ENCODE measurements at places on chromosomes 3 and 15. TPM values are rescaled to one million over a fixed set of nuclear protein-coding genes. Genes with fewer than 3 reads are reported as not detected.

The TM6SF1 gene
- total RNA-seq = 1.6 TPM

The ECE2 gene
- total RNA-seq = not detected

GRCh38 chr3:39651993-39652739, 157.2 kb upstream of the MYRIP start:
- no peak for DNase-seq

DNA sequence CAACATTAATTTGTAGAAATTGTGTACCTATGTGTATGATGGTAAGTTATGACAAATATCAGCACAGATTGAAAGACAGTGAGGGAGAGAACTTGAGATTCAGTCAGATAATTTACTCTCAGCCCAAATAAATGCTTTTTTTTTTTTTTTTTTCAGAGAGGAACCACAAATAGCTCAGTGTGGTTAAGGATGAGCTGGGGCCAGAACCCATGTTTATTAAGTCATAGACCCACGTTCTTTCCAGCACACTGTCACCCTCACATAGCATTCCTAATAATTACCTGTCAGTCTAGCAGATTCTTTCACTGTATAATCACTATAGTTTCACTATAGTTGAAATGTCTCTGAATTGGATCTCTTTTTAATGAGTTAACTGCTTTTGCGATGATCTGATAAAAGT, 246.1 kb downstream of the ZIC1 start:
- no peak for DNase-seq

The SLC15A2 gene
- 0.18 TPM for total RNA-seq

The HDAC11 gene
- 6.1 TPM for total RNA-seq

DNA sequence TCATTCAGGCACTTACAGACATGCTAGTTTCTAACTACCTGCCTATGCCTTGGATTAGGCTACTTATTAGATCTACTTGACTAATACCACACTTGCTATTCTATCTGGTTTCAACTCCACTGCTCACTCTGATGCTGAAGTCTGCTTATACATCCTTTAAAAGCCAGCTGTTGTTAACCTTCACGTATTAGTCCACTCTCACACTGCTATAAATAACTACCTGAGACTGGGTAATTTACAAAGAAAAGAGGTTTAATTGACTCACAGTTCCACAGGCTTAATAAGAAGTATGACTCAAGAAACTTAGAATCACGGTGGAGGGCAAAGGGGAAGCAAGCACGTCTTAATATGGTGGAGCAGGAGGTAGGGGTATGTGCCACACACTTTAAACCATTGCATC, 47.7 kb upstream of the ANKRD28 start:
- no peak for DNase-seq

The SLC28A2 gene
- total RNA-seq = not detected

The LRRC31 gene
- not detected for total RNA-seq

- peak; percentile 99 for DNase-seq
Observed at GRCh38 chr3:138078901-138079344, 36.5 kb downstream of the DZIP1L start.

The CISH gene
- total RNA-seq = 0.90 TPM

The TLR9 gene
- total RNA-seq = not detected

The CPLX3 gene
- total RNA-seq = not detected

DNA sequence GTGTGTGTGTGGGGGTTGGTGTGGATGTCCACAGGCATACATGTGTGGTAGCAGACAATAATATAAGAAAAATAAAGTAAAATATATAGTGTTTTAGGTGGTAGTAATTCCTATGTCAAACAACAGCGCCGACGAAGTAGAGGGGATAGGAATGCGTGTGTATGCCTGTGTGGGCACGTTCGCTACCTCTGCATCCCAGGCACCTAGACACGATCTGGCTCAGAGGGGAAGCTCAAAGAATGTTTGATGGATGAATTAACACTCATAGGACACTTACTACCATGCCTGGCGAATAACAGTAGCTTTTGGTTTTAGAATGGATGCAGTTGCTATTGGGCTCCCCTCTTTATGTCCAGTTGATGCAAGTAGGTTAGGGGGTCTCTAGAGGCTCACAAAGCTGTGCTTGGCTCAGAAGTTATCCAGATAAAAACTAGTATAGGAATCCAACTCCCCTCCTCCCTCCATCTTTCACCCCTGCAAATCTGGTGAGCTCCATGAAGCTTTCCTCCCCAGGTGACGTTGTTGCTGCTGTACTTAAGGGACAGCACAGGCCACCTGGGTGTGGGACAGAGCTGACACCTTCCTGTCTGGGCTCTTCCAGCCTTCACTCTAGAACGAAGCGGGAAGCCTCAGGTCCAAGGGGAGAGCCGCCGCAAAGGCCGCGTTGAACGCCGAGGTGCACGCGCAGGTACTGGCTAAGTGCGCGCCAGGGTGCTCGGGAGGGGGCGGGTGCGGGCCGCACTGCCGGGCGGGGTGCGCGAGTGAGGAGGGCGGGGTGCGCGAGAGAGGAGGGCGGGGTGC, 192.6 kb upstream of the LYSMD4 start:
- no peak for DNase-seq

- no peak for DNase-seq
Observed at GRCh38 chr3:143613226-143613625, 235.0 kb downstream of the SLC9A9 start.

- DNase-seq = no peak
Observed at GRCh38 chr3:192843723-192844485, 73.8 kb downstream of the MB21D2 start.

GRCh38 chr3:56928379-56929068, 126.8 kb upstream of the ARHGEF3 start:
- no peak for DNase-seq

Data from IMR-90 (cell line).